SW 1271 (cell line): ENCODE measurements at places on chromosomes 12 and 14.

GRCh38 chr12:104499668-104500332, 43.1 kb downstream of the CHST11 start:
- no peak for DNase-seq

- DNase-seq = peak; percentile 61
These were observed 31.6 kb upstream of the PTPRQ start for GRCh38 chr12:80412343-80412953.

DNA sequence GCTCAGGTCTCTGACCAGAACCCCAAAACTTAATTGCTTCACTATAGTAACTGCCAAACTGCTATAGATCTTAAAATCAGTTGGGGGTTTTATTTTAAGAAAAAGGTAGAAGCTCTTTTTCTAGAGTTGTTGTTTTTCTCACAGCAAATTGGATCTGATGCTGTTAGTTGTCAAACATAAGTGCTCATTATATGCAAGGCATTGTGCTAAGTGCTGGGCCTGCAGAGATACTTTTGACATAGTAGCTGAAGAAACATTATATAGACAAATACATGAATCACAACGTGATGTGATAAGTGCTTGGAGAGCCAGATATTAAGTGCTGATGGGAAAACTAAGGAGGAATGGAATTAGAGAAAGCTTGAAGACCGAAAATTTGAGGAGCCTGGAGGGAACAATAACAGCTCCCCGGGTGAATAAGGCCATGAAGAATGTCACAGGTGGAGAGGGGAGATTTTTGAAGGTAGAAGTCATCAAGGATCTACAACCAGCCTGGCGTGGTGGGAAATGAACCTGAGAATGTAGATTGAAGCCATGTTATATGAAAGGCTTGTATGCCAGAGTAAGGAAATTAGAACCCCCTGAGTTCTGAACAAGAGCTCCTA, 126.5 kb downstream of the DYRK2 start:
- no peak for DNase-seq

DNA sequence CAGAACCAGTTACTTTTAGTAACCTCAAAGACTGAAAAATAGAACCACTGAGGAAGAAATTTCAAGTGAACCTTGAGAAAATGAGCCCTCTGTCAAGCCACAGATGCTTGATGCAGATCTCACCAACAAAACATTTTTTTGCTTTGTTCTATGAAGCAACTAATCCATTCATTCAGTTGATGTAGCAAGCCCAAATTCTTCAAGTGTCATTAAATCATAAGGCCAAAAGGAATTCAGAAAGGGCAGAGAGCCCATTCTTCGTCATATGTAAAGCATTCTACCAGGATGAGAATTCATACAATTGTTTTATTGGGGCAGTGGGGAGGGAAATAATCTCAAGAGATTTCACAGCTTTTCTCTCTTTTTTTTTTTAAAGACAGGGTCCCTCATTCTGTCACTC, 218.0 kb upstream of the RGS6 start:
- DNase-seq = no peak

GRCh38 chr12:1592444-1593173, 1.8 kb downstream of the FBXL14 start:
- peak; percentile 44 for DNase-seq

DNA sequence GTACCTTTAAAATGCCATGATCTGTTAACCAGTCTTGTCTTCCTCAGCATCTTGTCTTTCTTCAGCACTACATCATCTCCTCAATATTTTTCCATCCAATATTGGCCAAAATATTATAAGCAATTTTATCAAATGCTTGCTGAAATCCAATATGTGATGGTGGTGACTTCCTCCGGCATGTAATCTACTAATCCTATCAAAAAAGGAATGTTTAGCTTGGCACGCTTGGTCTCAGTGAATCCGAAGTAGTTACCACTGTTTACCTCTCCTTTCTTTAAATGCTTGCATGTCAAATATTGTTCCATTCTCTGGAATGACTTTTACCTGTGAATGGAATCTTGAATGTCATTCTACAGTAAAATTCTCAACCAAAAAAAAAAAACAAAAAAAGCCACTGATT, 72.3 kb upstream of the EEA1 start:
- no peak for DNase-seq

DNA sequence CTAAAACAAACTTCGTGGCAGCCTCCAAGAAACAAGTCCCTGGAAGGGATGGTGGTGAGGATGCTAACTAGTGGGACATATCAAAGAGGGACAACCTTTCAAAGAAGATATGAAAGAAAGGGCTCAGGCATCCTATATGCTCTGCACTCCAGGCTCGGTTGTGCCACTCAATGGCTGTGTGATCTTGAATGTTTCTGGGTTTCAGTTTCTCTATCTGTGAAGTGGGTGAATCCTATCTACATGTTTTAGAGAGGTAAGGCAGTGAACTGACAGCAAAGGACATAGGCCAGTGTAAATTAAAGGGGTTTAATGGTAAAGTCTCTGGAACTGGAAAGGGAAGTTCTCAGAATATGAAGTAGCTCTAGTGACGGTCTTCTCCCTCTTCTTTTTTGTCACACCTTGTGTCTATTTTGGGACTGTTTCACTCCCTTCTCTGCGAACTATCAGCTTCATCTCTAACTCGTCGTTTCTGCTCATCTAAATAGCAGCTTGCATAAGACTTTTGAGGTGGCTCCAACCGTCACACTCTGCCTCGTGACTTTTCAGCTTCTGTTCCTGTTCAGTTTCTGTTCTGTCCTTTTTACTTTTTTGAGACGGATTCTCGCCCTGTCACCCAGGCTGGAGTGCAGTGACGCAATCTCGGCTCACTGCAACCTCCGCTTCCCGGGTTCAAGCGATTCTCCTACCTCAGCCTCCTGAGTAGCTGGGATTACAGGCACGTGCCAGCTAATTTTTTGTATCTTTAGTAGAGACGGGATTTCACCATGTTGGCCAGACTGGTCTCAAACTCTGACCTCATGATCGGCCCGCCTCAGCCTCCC, 273.6 kb downstream of the SUDS3 start:
- no peak for DNase-seq

- no peak for DNase-seq
These were observed 185.0 kb upstream of the NRXN3 start for GRCh38 chr14:77985211-77985615.

GRCh38 chr14:49487238-49487637, 98.9 kb downstream of the RPS29 start:
- DNase-seq = no peak

GRCh38 chr14:34003691-34004090, 52.8 kb upstream of the EGLN3 start:
- DNase-seq = no peak

GRCh38 chr14:76581592-76581991, 179.7 kb upstream of the VASH1 start:
- no peak for DNase-seq

DNA sequence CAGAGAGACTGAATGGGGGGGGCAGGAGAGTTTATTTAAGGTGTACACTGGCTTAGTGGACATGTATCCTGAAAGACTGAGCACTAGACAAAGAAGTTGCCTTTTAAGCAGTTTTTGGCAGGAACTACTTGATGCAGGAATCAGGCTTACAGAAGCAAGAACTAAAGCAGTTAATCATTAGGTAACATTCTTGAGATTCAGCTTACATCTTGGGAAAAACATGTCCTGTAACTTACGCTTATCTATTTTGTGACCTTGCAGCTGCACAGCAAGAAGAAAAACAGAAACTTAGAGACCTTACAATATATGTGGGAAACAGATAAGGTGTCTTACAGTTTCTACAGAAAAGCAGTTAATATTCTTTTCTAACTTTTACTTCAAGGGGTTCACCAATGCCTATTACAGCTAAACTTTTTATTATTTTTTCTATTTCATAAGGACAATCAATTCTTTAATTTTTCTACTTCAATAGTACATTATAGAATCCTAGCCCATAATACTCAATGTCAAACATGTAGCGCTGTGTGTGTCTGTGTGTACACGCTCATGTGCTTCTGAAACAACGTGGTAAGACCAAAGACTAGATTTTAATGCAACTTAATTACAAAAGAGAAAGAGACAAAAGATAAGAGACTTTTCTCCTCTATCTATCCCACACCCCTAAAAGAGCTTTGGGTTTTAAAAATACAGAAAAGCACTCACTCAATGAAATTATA, 276.9 kb downstream of the PRKD1 start:
- DNase-seq = no peak

GRCh38 chr12:59734371-59734770, 138.5 kb downstream of the SLC16A7 start:
- no peak for DNase-seq

- no peak for DNase-seq
These were observed 13.4 kb upstream of the CELA1 start for GRCh38 chr12:51359851-51360250.

DNA sequence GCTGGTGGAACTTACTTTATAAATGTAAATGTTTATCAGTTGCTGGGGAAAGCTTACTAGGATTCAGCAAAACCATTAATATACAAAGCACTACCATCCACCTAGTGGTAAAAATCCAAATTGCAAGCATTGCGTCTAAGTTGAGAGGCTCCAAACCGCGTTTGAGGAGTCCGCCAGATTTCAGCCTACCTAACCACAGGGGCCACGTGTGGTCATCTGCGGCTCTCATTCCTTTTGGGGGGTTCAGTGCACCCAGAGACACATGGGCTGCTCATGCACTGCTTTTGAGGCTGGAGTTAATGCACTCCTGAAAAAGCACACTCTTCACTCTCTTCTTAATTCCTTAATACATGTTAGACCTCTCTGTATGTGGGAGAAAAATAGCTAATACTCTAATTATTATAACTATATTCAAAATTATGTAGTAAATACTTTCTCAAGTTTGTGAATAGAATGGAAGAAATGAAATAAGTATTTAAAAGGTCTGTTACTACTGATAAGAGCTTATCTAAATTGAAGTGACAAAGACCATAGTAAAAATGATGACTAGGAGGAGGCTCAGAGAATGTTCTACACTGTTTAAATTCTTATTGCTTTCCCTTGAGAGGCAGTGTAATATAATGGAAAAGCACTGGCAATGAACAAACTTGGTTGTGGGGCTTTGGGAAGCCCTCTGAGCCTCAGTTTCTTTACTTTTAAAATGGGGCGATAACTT, 41.4 kb upstream of the MANSC4 start:
- peak; percentile 58 for DNase-seq

GRCh38 chr12:5856692-5857091, 88.4 kb downstream of the ANO2 start:
- no peak for DNase-seq

- DNase-seq = no peak
These were observed 49.5 kb upstream of the RIC8B start for GRCh38 chr12:106724934-106725333.

DNA sequence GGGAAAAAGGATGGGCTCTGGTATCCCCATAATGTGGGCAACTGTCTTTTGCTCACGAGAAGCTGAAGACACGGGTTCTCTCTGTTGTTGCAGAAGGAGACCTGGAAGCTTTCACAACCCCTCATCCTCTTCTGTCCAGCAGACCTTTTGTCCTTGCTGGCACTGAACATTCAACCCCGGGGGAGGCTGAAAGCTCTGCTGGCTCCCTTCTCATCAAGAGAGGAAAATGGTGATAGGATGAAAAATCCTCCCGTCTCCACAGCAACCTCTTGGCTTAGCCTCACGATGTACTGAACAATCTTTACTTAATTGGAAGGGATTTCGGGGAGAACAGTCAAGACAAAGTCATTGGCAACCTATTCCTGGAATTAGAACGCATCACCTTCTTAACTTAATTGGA, 39.0 kb downstream of the ELK3 start:
- no peak for DNase-seq

DNA sequence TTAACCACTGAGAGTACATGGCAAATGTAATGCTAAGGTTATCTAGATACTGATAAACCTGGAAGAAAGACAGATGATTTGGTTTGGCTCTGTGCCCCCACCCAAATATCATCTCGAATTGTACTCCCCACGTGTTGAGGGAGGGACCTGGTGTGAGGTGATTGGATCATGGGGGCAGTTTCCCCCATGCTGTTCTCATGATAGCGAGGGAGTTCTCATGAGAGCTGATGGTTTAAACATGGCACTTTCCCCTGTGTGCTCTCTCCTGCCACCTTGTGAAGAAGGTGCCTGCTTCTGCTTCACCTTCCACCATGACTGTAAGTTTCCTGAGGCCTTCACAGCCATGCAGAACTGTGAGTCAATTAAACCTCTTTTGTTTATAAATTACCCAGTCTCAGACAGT, 14.2 kb downstream of the NOXRED1 start:
- no peak for DNase-seq

- DNase-seq = no peak
These were observed 140.5 kb downstream of the SLC16A7 start for GRCh38 chr12:59736359-59736758.

GRCh38 chr12:1373901-1374735, 220.3 kb downstream of the FBXL14 start:
- DNase-seq = no peak

- DNase-seq = no peak
These were observed 3.0 kb downstream of the ERO1A start for GRCh38 chr14:52692248-52692962.

DNA sequence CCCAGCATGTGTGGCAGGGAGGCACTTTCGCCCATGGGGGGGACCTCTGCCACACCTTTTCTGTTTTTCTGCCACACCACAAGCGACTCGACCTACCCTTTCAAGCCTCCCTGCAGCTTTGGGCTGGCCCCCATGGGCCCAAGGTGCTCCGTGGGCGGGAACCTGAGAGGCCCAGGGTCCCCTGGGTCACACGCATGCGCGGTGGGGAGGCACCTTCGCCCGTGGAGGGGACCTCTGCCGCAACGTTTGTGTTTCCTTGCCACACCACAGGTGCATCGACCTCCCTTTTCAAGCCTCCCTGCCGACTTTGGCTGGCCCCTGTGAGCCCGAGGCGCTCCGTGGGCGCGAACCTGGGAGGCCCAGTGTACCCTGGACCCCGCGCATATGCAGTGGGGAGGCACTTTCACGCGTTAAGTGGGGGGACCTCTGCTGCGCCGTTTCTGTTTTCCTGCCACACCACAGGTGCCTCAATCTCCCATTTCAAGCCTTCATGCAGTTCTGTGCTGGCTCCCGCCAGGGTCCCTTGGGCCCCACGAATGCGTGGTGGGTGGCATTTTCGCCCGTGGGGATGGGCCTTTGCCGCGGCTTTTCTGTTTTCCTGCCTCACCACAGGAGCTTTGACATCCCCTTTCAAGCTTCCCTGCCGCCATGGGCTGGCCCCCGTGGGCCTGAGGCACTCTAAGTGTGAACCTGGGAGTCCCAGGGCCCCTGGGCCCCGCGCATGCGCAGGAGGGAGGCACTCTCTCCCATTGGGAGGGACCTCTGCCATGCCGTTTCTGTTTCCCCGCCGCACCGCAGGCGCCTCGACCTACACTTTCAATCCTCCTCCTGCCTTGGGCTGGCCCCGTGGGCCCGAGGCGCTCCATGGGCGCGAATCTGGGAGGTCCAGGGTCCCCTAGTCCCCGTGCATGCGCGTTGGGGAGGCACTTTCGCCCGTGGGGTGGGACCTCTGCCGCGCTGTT, 332.2 kb downstream of the ALG10 start:
- no peak for DNase-seq

DNA sequence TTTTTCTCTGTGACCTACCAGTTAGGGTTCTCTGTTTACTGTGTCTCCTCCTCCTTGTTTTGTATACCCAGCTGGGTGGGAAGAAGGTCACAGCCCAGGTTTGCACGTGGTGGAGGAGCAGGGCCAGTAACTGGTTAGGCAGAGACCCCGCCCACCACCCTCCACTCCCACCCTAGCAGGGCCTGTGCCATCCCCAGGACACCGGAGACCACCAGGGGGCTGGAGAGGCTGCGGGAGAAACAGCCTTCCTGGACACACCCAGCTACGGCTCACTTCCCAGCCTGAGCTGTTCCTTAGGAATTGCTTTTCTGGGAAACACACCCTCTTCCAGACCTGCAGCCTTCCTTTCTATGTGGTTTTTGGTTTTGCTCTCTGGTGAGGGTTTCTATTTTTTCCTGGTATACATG, 21.1 kb downstream of the BDKRB2 start:
- DNase-seq = no peak
